ENCODE measurements at places on chromosomes 16 and 17. TPM values are rescaled to one million over a fixed set of nuclear protein-coding genes. Genes with fewer than 3 reads are reported as not detected.

Gene RDM1
- not detected for total RNA-seq

Gene CBLN1
- not detected for total RNA-seq

DNA sequence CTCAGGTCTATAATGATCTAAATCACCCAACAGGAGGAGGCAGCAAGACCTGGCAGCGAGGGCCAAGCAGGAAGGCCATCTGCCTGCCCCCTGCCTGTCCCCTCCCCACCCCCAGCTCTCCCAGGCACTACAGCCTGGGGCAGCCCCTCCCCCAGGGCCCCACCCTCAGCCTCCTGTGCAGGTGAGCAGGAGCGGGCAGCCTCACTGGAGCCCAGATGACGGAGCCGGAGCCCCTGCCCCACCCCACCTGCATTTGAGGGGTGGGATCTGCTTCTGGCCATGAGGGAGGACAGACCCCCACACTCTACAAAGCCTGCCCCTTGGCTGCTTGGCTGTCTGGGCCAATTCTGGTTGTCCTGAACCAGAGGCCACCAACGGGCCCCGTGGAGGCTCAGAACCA, 12.4 kb upstream of the BAHCC1 start:
- no peak for DNase-seq

Gene PTX4
- 0.31 TPM for total RNA-seq

GRCh38 chr17:48558831-48559121, 13.9 kb upstream of the HOXB2 start:
- no peak for DNase-seq

- no peak for DNase-seq
Observed at GRCh38 chr17:30401097-30401496, 22.4 kb downstream of the CPD start.

Gene ESRP2
- 65.5 TPM for total RNA-seq

Gene PIK3R6
- 1.3 TPM for total RNA-seq

- no peak for DNase-seq
Observed at GRCh38 chr17:9557857-9558256, 17.8 kb downstream of the STX8 start.

Gene MPP3
- total RNA-seq, result 32.2 TPM

DNA sequence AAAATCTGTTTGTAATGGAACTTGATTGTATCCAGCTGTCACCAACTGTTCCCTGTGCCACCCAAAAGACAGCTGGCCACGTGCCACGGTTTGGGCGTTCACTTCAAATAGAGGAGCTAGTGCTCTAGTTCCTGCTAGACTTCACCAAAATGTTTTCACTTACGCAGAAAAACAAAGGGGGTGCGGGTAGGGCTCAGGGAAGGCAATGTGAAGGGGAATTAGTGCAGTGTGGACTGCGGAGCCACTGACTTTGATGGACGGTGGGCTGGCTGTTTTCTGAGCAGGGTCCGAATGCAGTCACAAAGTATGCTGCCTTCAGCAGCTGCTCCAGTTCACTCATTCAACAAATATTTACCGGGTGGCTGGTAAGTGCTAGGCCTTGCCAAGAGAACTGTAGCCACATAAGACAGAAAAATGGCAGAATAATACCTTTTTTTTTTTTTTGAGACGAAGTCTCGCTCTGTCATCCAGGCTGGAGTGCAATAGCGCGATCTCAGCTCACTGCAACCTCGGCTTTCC, 7.6 kb upstream of the CYTH1 start:
- DNase-seq, result peak; percentile 95

DNA sequence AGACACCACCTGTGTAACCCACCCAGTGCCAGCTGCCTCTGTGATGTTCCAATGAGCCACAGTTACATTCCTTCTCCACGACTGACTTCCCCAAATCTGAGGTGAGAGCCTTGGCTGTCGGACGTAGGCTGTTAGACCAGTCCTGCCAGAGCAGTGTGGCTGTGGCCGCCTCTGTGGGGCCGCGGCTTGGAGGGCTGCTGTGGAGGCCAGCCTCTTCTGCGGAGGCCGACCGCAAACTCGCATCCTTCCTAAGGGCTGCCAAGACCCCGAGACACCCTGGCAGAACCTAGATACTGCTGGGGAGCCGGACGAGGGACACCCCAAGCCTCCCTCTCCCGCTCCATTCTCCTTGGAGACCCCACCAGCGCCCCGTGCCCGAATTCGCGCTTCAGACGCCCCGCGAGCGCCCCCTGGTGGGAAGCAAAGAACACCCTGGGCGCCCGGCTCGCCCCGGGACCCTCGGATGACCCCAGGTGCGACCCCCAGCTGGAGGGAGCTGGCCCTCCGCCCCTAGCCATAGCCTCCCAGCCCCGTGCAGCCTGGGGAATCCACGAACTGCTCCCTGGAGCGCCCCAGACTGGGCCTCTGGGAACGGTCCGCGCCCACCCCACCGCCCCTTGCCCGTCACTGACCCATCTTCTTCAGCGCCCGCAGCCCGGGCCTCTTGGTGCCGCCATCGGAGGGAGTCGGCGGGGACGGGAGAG, 547 bp downstream of the PLCD3 start:
- DNase-seq, result peak; percentile 64

DNA sequence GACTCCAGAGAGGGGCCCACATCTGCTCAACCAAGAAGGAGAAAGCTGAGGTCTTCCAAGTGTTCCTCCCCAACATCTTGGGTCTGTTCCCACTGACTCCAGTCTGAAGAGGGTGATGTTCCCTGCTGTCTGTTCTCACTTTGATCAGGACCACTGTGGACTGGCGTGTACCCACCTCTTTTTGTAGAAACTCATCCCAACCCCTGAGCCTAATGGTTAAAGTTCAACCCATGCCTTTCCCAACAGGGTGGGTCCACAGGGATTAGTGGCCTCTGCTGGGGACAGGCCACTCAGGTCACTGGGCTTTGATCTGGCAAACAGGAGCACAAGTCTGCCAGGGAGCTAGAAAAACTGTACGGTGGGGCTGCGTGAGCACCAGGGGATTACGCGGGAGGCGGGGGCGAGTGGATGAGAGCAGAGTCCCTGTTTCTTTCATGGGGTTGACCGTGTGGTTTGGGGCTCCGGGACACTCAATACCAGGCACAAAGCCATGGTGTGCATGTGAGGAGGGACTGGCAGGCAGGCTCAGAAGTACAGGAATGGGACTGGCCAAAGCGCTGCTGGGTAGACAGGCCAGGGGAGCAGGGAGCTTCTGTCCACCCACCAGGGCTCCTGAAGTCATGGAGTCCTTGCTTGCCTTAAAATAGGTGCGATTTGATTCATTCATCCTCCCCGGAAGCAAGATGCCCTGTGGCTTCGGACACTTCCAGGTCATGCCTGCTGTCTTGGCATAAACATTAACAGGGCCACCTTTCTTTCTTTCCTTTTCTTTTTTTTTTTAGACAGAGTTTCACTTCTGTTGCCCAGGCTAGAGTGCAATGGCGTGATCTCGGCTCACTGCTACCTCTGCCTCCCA, at the start of gene CA5A:
TSS of gene CA5A (minus strand) at position 155 of the 856 bp plus-strand sequence. CDS start at position 76, 79 bp downstream.
- DNase-seq, result no peak

- DNase-seq, result no peak
Observed at GRCh38 chr16:50377001-50377400, 8.2 kb upstream of the BRD7 start.

Gene PRSS27
- 1.1 TPM for total RNA-seq

Gene RNF157
- 2.2 TPM for total RNA-seq

DNA sequence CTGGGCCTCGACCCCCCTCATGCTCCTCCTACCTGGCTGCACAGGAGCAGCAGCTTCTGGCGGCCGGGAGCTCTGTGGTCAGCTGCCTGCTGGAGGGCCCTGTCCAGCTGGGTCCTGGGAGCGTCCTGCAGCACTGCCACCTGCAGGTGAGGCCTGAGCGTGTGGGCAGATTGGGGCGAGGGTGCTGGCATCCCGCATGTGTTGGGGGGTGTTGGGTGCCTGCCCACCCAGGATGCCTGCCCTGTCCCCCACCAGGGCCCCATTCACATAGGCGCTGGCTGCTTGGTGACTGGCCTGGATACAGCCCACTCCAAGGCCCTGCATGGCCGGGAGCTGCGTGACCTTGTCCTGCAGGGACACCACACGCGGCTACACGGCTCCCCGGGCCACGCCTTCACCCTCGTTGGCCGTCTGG, 16.5 kb downstream of the FCSK start:
- peak; percentile 40 for DNase-seq

GRCh38 chr17:8116776-8117175, 1.5 kb downstream of the ALOXE3 start:
- DNase-seq, result no peak

Gene IGF2BP1
- total RNA-seq, result 14.9 TPM

DNA sequence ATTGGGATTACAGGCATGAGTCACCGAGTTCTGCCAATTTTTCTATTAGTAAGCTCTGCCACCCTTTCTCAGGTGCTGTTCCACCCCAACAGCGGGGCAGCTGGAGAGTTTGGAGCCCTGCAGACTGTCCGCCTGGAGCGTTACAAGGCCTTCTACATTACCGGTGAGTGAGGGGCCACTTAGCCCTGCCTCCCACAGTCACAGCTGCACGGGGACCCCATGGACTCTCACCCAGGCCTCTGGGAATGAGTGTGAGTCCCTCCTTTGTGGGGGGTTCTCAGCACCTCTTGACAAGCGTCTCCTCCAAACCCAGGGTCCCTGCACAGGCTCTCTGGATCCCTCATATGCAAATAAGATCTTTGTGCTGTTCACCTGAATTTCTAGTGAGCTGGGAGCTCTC, 56.0 kb downstream of the WIPI1 start:
- DNase-seq, result no peak

GRCh38 chr16:9152649-9153501, 61.4 kb downstream of the HAPSTR1 start:
- DNase-seq, result no peak

Gene KRTAP17-1
- total RNA-seq, result not detected

- DNase-seq, result no peak
Observed at GRCh38 chr16:81170824-81171223, 67.7 kb upstream of the BCO1 start.

DNA sequence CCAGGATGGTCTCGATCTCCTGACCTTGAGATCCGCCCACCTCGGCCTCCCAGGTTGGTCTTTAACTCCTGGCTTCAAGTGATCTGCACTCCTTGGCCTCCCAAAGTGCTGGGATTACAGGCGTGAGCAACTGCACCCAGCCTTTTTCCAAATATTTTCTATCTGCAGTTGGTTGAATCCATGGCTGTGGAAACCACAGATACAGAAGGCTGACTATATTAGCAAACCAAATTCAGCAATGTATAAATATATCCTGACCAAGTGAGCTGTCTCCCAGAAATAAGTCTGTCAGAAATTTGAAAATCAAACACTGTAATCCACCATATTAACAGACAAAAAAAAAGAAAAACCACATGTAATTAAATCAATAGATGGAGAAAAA, 9.6 kb downstream of the CFDP1 start:
- no peak for DNase-seq

DNA sequence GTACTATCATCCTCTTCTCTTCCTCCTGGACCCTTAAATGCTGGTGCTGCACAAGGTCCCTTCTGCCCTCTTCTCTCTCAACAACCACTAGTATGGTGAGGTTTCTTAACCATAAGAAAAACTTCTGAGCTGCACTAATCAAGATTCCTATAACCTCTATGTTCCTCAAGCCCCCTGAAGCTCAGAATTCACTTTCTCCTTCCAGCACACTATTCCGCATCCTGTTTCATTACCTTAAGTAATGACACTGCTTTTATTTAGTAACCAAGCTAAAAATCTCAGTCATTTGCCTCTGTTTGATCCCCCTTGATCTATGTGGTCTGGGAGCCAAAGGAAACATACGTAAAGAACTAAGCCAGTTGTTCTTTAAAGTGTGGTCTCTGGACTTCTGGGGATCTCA, 20.1 kb downstream of the KANSL1 start:
- no peak for DNase-seq

- no peak for DNase-seq
Observed at GRCh38 chr17:73371836-73372235, 60.0 kb upstream of the CDC42EP4 start.

GRCh38 chr16:29676989-29677785, 1.8 kb upstream of the QPRT start:
- no peak for DNase-seq

DNA sequence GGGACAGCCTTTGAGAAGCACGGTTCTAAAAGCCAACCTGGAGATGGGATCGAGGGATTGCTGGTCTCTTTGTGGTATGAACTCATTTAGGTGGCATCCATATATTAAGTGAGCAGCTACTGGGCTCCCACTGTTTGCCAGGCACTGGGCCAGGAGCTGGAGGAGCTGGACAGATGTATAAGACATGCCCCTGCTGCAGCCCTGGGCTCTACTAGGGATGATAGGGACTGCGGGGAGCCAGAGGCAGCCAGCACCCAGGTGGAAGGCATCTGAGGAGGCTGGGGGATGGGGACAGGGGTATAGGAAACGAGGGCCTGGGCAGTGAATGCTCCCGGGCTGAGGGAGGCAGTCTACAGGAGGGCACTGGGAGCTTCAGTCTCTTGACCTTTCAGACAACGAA, 53.0 kb upstream of the MEAK7 start:
- no peak for DNase-seq

Gene GINS3
- 5.1 TPM for total RNA-seq

DNA sequence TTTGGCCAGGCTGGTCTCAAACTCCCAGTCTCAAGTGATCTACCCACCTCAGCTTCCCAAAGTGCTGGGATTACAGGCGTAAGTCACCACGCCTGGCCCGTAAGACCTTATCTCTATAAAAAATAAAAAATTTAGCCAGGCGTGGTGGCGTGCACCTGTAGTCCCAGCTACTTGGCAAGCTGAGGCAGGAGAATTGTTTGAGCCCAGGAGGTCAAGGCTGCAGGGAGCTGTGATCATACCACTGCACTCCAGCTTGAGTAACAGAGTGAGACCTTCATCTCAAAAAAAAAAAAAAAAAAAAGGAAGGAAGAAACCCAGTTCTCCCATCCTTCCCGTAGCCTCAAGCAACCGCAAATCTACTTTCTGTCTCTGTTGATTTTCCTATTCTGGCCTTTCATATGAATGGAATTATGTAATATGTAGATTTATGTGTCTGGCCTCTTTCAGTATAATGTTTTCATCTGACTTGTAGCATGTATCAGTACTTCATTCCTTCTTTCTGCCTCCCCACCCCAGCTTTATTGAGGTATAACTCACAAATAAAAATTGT, 11.2 kb downstream of the CASC3 start:
- no peak for DNase-seq

- peak; percentile 64 for DNase-seq
Observed at GRCh38 chr16:27314161-27314723, 468 bp downstream of the IL4R start.

GRCh38 chr16:24046442-24046841, 209.7 kb upstream of the CACNG3 start:
- no peak for DNase-seq

Gene SLC52A1
- total RNA-seq, result 0.54 TPM

GRCh38 chr16:71350821-71351557, 7.5 kb upstream of the CALB2 start:
- no peak for DNase-seq
